Ovary (tissue), 10 donors: ENCODE measurements at places on chromosomes 3 and 15. TPM values are rescaled to one million over a fixed set of nuclear protein-coding genes. Genes with fewer than 3 reads are reported as not detected.

PEX5L gene
- polyA plus RNA-seq = 0.70 TPM

DNA sequence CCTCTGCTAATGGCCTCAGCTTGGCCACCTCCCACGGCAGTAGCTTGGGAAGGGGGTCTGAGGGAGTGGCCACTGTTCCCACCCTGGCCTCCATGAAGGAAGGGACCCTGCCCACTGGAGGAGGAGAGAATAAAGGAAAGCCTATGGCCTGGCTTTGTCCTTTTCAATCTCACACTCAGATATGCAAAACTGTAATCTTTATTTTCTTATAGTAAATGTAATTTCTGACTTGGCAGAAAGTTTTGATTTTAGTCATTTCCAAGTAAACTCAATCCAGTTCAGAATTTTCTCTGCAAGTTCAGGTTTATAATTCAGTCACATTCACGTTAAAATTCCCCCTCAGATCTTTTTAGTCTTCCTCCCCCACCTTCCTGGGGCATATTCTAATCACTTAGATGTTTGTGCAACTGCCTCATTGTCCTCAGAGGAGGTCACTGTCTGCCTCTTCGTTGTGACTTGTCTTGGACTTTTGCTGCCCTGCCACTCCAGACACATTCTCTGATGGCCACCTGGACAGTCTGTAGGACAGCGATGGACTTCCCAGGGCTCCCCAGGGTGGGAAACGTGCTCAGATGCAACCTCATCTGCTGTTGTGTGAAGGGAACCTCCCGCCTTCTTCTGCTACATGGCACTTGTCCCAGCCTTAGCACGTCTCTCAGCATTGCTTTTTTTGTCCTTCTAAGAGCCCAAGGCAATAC, 222.8 kb upstream of the TBL1XR1 start:
- no peak for DNase-seq

- peak; percentile 68 for DNase-seq
Measured at GRCh38 chr15:96326328-96327154, 4.0 kb upstream of the NR2F2 start.

DNA sequence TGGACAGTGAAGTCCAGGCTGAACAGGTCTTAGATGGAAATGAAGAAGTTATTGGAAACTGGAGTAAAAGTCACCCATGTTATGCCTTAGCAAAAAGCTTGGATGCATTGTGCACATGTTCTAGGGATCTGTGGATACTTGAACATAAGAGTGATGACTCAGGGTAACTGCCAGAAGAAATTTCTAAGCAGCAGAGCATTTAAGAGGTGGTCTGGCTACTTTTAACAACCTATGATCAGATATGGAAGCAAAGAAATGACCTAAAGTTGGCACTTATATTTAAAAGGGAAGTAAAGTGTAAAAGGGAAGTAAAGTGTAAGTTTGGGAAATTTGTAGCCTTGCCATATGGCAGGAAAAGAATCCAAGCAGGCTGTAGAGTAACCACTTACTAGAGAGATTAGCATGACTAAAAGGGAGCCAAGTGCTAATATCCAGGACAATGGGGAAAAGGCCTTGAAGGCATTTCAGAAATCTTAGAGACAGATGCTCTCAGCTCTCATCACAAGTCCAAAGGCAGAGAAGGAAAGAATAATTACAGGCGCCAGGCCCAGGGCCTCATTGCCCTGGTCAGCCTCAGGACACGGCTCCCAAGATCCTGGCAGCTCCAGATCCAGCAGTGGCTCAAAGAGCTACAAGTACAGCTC, 73.9 kb upstream of the KCNH8 start:
- no peak for DNase-seq

- DNase-seq = no peak
Measured at GRCh38 chr15:96268442-96269204, 61.9 kb upstream of the NR2F2 start.

GPR176 gene
- 8.5 TPM for polyA plus RNA-seq

TP63 gene
- 0.19 TPM for polyA plus RNA-seq

- DNase-seq = no peak
Measured at GRCh38 chr15:95018888-95019545, 787.7 kb downstream of the MCTP2 start.

PCSK6 gene
- 3.8 TPM for polyA plus RNA-seq

GRCh38 chr15:79948095-79948695, 22.8 kb downstream of the BCL2A1 start:
- DNase-seq = no peak

GRCh38 chr15:29765234-29765841, 56.9 kb downstream of the TJP1 start:
- DNase-seq = no peak

GRCh38 chr15:77784361-77785292, 151.9 kb upstream of the LINGO1 start:
- no peak for DNase-seq

DNA sequence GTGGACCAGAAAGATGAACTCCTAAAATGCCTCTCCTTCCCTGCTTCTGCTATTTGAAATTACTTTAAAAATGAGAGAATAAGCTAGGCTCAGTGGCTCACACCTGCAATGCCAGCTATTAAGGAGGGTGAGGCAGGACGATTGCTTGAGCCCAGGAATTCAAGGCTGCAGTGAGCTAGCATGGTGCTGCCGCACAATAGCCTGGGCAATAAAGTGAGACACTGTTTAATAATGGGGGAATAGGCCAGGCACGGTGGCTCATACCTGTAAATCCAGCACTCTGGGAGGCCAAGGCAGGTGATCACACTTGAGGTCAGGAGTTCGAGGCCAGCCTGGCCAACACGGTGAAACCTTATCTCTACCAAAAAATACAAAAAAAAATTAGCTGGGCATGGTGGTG, 271.1 kb downstream of the FOXP1 start:
- no peak for DNase-seq

- DNase-seq = no peak
Measured at GRCh38 chr3:187382609-187383151, 14.5 kb downstream of the RTP4 start.

PPM1L gene
- polyA plus RNA-seq = 2.2 TPM

DPPA2 gene
- polyA plus RNA-seq = not detected

DNA sequence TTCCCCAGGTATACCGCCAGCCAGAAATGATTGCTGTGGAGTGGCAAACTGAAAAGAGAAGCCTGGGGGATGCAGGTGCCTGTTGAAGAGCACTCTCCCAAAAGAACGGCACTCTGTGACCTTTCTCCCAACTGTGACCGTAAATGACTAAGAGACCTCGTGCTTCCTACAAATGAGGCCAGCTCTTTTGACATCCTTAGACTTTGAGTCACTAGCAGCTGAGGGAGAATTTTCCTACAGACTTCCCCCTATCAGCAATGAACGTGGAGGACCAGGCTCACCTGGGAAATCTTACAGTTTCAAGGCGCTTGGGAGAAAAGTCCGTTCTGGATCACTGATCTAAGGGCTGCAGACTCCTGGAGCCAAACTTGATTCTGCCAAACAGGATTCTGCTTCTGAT, 8.6 kb downstream of the AQP9 start:
- no peak for DNase-seq

DNA sequence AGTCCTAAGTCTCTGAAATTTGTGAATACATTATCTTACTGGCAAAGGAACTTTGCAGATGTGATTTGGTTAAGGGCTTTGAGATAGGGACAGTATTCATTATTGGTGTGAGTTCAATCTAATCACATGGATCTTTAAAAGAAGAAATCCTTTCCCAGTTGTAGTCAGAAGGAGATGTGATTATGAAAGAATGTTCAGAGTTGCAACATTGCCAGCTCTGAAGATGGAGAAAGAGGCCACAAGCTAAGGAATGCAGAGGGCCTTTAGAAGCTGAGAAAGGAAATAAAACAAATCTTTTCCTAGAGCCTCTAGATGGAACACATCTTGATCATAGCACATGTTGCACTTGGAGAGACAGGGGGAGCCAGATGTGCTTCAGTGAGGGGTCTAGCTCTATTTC, 27.7 kb upstream of the SIAH2 start:
- no peak for DNase-seq

CPNE9 gene
- not detected for polyA plus RNA-seq

MAGI1 gene
- 14.7 TPM for polyA plus RNA-seq

DNA sequence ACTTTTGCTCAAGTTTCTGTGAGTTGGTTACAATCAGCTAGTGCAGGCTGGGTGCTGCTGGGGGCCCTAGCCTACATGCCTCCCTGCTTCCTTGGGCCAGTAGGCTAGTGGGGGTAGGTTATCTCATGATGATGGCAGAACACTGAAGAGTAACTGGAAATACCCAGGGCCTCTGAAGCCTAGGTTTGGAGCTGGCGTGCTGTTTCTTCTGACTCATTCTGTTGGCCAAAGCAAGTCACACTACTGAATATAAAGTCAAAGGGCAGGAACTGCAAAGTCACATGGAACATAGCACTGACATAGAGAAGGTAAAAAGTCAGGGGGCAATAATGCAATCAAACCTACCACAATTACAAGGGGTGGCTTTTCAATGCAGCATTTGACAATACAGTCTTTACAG, 34.5 kb downstream of the RASGRP1 start:
- DNase-seq = no peak

CYP1A2 gene
- polyA plus RNA-seq = not detected

DNA sequence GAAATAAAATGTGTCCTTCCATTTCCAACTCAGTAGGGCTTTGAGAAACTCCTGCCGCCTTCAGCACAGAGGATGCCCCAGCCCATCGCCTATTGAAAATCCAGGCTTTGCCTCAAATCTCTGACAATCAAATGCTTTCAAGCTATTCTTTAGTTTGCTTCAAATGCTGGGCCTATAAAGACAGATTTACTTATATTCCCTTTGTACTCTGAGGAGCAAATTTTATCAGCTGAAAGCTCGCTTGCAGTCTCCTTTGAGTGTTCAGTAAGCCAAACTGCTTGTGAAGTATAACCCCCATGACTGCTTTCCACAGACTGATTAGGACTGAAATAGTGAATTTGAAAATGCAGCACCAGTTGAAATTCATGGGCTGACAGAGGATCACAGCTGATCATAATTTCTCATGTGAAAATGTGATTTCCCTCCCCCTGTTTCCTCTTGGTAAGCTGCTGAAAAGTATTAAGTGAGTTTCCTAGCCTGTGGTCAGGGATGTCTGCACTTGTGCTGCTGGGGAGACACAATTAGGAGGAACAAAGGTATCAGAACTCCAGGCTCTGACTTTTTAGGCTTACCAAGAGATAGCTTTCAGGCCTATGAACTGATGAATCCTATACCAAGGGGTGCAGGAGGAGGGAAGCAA, 563.4 kb upstream of the TGFBR2 start:
- no peak for DNase-seq

GRCh38 chr3:101084404-101084803, 91.2 kb upstream of the ABI3BP start:
- DNase-seq = no peak

FBXO40 gene
- polyA plus RNA-seq = 0.63 TPM

GRCh38 chr15:50786871-50787270, 21.4 kb upstream of the SPPL2A start:
- DNase-seq = no peak

DNA sequence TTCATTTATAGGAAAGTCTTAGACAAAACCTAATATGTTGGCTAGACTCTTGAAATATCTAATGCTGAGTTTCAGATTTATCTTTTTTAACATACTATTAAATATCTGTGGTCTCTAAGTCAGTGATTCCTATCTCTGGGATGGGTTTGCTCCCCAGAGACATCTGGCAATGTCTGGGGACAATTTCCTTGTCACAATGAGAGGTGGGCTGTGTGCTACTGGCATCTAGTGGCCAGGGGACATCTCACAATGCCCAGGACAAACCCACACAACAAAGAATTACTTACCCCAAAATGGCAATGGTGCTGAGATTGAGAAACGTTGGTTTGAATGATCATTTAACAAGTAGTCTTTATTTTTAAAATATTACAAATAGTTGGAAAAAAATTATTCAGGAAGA, 602.1 kb downstream of the MAGI1 start:
- DNase-seq = no peak

GRCh38 chr15:96330064-96330449, 443 bp upstream of the NR2F2 start:
- no peak for DNase-seq

DNA sequence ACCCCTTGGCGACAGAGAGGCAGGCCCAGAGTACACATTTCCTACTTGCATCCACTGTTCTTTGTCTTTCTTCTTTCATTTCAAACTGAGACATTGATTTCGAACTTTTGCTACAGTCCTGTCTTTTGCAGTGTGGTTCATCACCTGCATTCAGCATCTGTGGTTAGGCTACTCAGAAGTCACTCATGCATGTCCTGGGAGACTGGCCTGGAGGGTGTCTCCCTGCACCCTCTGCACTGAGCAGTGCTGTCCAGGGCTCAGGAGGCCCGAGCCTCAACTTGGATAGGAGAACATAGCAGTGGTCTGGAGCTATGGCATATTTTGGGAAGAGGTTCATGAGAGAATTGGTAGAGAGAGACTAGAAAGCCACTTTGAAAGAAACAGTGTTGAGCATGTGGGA, 240.2 kb upstream of the TPRG1 start:
- no peak for DNase-seq

GRCh38 chr3:20145874-20146273, 40.1 kb downstream of the SGO1 start:
- no peak for DNase-seq

- DNase-seq = no peak
Measured at GRCh38 chr3:102125994-102126368, 276.7 kb downstream of the NFKBIZ start.

DNA sequence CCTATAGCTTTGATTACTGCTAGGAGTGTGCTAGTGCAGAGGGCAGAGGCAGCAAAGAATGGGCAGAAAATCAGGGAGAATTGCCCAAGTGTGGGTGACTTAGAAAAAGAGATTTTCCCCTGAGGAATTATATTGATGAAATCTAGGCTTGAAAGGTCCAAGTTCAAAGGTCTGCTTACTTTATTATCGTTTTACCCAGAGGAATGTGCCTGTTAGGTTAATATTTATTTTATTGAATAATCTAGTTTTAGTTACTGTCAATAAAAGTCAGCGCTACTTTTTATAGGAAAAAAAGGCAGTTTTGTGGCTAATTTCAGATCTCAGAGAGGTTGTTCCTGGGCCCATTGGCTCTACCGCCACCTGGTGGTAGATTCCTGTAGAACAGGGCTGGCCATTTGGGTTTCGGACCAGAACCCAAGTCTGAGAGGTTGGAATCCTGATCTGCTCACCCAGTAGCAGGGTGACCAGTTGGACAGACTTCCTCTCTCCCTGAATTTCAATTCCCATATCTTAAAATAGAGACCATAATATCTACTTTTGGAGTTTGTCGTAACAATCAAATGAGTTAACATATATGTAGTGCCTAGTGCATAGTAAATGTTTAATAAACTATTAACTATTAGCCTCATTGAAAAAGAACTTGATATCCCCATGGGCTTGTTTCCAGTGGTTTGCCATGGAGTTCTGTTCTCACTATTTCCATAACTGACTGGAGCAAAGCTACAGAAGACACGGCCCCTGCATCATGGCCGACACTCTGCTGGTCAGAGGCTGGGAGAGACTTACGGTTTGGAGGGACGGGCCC, 62.7 kb upstream of the ZNF148 start:
- DNase-seq = peak; percentile 71

GOLGA8M gene
- polyA plus RNA-seq = 1.4 TPM

OSTN gene
- 0.27 TPM for polyA plus RNA-seq

DNA sequence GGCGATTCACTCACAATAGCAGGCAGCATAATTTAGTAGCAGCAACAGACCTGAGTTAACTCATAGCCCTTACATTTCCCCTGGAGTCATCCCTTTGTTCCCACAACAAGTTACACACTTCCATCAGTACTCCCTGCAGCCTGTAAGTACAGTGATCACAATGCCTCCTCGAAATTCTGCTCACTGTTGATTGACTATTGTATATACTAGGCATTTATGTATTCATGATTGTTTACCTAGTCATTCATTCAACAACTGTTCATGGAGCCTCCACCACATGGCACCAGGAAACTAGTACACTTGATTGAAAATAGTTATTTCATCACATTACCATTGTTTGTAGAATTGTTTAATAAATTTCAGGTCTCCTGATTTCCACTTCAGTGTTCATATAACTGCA, 71.4 kb upstream of the P3H2 start:
- no peak for DNase-seq
